Stimulated activated CD8-positive, alpha-beta memory T cell treated with anti-CD3 and anti-CD28 coated beads, Interleukin-4, amount 100 ng/mL, for 4 hours (primary cell): ENCODE measurements at places on chromosomes 6 and 20.

DNA sequence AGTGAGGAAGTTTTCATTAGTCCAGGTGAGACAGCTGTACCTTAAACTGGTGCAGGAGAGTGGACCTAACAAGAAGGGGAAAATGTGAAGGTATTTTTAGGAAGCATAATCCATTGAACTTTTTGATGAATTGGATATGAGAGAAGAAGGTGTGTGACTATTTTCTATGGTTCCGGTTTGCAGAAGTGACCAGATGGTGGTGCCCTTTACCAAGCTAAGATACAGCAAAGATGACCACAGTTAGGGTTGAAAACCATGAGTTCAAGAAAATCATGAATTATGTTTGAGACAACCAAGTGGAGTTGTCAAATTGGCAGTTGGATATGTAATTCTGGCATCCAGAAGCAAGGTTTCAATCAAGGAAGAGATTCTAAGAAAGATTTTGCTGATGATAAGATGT, 61.9 kb upstream of the NRSN1 start:
- no peak for DNase-seq

- DNase-seq = no peak
Observed at GRCh38 chr6:144624716-144625115, 339.6 kb downstream of the UTRN start.

GRCh38 chr6:5067305-5067704, 17.8 kb upstream of the PPP1R3G start:
- no peak for DNase-seq

DNA sequence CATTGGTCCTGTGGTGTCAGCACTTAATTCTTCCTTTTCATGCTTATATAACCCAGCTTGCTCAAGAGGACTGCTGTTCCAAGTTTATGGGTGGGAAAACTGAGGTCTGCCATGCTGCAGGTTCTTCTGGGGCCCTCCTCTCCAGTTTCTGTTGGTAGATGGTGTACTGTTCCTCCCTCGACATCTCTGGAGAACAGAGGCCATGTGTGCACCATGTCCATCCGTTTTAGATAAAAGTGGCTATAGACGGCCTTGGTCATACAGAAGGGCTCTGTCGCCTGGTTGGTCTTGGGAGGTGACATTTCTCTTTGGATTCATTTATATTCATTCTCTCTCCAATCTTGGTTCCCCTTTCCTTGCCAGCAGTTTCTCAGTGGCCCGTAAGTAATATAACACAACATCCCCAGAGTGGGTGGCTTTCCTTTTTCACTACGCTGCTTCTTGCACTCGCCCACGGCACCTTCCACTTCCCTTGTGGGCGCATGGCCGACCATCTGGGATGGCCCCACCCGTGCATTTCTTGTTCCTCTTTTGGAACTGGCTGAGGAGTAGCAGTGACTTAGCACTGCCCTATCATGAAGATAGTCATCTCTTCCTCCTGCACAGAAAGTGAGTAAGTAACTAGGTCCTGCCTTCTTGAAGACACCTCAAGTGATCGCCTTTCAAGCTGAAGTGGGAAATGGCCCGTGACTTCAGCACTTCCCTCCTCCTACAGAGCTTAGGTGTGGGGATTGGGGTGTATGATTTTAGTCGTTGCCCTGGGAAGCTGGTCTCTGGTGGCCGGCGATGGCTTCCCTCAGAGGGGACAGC, 94.2 kb downstream of the RREB1 start:
- no peak for DNase-seq
